Fibroblast of skin of scalp (primary cell): ENCODE measurements at places on chromosomes 2 and 18.

DNA sequence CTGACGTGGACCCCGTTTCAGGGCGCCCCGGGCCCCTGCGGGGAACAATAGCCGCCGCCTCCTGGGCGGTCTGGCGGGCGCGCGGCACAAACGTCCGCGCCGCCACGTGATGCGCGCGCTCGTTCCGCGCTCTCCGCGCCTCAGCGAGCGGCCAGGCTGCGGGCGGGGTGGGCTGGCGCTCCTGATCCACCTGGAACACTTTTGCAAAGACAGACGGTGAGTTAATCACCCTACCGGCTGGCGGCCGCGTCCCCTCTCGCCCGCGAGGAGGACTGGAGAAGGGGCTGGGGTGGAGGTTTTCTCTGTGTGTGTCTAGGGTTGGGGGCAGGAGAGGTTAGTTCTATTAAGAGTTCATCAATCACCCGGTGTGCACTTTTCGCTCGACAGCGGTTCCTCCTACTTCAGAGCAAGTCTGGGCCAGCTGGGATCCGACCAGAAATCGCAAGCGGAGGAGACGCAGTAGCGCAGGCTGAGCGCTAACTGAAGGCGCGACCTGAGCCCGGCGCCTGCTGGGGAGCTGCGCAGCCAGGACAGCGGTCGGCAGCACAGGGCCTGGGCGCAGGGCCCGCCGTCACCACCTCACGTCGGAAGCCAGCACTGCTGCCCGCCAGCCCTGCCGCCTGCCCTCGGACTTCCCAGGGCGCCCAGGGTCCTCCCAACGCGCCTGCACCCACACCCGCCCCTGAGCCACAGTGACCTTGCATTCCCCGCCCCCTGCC is 10.3 kb upstream of the HOXD1 start:
- DNase-seq = peak; percentile 37

DNA sequence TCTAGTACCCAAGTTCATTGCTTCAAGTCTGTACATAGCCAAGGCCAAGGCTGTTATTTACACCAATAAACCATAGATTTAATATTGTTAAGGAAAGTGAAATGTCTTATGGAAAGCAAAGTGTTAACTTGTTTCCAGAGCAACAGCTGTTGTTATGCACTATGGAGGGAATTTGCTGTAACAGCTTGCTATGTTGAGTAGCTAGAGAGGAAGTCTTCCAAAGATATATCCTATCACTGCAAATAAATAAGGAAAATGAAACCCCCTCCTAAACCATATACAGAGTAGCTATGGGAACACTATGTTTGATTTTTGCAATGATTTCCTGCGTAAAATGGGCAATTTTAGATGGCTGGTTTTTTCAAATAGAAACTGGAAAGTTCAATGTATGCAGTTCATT is 21.1 kb downstream of the TMEM182 start:
- no peak for DNase-seq

DNA sequence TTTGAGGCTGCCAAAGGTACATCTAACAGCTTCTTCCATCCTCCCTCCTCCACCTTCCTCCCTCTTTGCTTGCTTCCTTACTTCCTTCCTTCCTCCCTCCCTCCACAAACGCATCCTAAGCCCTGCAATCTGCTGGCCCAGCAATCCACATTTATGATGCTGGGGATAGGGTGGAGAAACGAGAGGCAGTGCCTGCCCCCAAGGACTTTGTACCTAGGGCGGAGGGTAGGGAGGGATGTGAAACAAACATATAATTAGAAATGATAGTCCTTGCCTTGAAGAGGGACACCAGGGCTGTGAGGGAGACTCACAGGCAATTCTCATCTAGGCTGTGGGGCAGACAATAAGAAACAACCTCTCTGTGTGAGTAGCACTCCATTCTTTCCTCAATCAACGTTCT is 188.3 kb downstream of the ANKRD30B start:
- DNase-seq = no peak

DNA sequence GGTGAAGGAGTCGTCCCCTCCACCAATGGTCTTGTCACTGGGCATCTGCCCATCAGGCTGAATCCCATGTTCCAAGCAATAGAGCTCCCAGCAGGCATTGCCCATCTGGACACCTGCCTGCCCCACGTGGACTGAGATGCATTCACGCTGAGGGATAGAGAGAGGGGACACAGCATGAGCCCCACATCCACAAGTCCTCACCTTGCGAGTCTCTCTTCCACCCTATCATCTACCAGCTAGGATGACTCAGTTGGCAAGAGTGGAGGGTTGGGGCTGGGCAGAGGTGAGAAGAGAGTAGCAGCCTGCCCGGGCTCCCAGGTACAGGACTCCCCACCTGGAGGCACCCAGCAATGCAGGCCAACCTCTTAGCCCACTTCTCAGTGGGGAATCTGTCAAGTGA is 959 bp upstream of the TUBA4B start:
- DNase-seq = no peak

- DNase-seq = no peak
Observed at GRCh38 chr2:120381661-120382060, 35.7 kb downstream of the INHBB start.

- no peak for DNase-seq
Observed at GRCh38 chr18:13437796-13438506, 219.4 kb downstream of the LDLRAD4 start.

GRCh38 chr2:73337828-73338227 is 44.5 kb upstream of the EGR4 start:
- DNase-seq = no peak
